ENCODE measurements at places on chromosomes 2 and 18. TPM values are rescaled to one million over a fixed set of nuclear protein-coding genes. Genes with fewer than 3 reads are reported as not detected.

Gene NR4A2
- 0.85 TPM for total RNA-seq

Gene SLC5A7
- total RNA-seq: not detected

Gene SPATA3
- total RNA-seq: not detected

Gene TUBA3D
- not detected for total RNA-seq

Gene RAMP1
- 3.1 TPM for total RNA-seq

Gene WDR43
- total RNA-seq: 108 TPM

Gene TRIM43
- not detected for total RNA-seq

Gene DSC3
- under 0.01 TPM for total RNA-seq

Measured in regular cardiac myocyte (primary cell).